ENCODE measurements at places on chromosomes 7 and 10.

GRCh38 chr10:26534384-26534783 is 96.2 kb downstream of the APBB1IP start:
- no peak for DNase-seq

- DNase-seq: no peak
Observed at GRCh38 chr7:13035233-13035632, 347.8 kb downstream of the ARL4A start.

GRCh38 chr10:92965314-92965713 is 95.3 kb upstream of the CYP26C1 start:
- DNase-seq: peak; percentile 33

GRCh38 chr7:26073041-26073440 is 79.0 kb upstream of the NFE2L3 start:
- no peak for DNase-seq

- no peak for DNase-seq
Observed at GRCh38 chr7:85924062-85924461, 719.6 kb upstream of the GRM3 start.

DNA sequence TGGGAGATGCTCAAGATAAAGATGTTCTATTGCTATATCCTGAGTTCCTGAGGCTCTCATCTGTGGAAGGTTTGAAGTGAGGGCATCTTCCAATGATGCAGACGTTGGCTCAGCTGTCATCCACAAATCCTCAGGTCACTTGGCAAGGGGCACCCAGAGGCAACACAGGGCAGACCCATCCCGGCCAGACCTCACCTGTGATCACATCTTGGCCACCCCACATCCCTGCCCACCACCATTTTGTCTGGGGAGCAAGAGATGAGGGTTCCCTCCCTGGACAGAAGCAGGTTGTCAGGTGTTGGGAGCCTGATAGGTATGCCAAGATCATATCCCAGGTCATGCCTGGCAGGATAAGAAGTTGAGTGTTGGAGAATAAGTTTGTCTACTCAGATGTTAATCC is 918.2 kb upstream of the ZNF722 start:
- no peak for DNase-seq

DNA sequence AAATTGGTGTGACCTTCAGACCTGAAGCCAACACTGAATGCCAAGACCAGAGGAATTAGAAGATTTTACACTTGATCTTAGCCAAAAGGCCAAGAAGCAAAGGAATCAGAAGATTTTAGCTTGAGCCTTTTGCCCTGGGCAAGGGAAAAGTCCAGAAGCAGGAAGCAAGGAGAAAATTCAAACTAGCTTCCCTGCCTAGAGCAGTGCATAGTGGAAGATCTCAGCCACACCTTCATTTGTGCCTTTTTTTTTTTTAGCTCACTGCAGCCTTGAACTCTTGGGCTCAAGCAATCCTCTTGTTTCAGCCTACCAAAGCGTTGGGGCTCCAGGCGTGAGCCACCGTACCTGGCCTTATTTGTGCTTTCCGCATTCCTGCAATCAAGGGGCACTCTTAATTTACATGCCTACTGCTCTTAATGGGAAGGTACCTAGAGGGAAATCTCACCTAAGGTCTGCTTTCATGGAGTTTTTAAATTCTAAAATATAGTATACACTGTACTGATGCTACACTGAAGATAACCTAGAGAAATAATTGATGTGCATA is 8.3 kb upstream of the PIP4K2A start:
- DNase-seq: no peak

DNA sequence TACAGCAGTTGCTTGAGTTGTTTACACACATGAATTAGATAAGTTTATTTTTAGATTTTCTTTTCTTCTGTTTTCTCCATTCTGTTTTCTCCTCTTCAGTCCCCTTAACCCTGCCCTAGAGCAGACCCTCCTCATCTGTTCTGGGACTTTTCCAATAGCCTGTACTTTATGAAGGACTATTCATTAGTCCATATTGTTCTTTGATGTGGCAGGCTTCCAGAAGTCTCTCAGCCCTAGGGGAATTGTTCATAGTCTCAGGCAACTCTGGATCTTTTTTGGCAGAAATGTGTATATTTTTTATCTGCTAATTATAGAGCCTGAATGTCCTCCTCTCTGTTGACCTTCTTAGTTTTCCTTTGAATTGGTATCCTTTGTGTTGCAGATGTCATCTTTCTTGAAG is 25.4 kb downstream of the KAT6B start:
- DNase-seq: no peak

DNA sequence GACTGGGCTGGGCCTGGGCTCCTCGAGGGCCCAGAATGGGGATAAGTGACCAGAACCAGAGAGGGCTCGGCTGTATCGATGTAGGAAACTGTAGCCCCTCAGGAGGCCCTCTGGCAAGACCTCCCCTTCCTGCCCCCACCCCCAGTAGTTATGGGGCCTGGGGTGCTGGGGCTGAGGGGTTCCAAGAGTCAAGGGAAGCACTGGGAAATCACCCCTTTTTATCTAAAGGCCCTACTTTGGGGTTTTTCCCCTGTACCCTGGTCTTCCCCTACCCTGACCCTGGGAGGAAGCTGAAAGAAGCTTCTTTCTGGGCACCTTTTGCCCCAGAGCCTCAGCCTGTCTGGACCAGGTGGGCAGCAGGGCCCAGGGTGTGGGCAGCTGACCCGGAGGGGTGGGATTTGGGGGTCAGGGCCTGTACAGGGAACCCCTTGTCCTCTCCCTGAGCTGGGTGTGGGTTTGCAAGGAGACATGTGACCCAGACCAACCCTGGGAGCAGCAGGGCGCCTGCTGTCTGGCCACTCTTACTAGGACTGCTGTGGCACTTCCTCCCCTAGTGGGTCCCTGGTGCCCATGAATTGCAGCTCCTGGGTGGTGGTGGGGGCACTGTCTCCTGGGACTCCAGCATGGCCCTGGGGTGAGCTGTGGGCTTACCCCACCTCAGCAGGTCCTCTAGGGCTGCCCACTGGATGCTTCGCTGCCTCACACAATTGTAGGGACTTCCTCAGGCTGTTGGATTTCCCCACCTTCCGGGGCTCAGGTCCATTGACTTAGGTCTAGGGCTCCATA is 1.5 kb downstream of the IRF5 start:
- peak; percentile 32 for DNase-seq

DNA sequence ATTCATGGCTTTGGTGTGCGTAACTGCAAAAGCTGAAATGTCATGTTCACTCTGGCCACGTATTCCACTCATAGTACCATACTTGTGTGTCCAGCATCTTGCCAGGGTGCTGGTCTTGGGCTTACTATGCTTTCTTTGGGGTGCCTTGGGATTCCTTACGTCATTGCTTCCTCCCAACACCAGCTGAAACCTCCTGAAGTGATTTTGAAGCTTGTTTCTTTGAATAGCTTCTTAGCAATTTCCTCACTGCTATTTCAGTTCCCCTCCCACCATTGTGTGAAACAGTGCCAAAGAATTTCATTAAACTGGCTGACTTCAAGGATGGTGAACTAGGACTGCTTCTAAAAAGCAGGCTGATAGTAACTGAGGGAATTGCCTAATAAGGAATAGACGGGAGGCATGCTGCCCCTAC is 36.9 kb downstream of the ENTPD1 start:
- DNase-seq: no peak

DNA sequence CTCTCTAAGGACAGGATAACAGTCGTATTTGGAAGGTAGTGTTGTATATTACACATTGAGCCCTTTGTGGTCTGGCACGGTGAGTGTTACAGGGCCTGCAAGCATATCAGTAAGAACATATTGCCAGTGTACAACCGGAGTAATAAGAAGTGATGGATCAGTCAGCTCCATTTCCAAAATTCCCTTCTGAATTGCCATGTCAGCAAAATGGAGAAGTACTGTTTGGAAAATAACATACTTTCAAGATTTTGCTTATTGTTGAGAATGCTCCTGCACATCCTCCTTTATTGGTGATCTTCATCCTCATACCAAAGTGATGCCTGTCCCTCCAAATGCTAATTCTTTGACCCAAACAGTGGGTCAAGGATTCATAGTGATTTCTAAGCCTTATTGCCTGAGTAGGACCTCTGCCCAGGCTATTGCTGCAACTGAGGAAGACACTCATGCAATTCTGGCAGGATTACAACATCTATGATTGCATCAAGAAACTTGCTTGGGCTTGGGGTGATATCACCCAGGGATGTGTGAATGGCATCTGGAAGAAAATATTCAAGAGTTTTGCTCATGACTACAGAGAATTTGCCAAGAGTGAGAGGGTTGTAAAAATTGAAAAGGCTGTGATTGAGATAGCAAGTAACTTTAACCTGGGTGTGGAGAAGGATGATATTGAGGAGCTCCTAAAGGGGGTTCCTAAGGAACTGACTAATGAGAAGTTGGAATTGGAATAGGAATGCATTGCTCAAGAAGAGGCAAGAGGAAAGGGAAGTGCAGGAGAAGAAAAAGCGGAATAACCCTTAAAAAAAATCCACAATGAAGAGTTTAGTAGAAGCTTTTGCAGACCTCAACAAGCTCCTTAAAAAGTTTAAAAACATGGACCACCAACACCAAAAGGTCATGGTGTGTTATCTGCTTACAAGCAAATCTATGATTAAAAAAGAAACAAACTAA is 452.2 kb upstream of the SORCS1 start:
- DNase-seq: no peak

- DNase-seq: peak; percentile 64
Observed at GRCh38 chr10:16948361-16948760, 131.1 kb upstream of the RSU1 start.

GRCh38 chr10:122457934-122458333 is 3.4 kb upstream of the HTRA1 start:
- DNase-seq: no peak

GRCh38 chr7:36224934-36225858 is 72.1 kb downstream of the EEPD1 start:
- no peak for DNase-seq

GRCh38 chr10:73644767-73645166 is 3.5 kb upstream of the MYOZ1 start:
- DNase-seq: no peak
